Tibial nerve (tissue), 4 donors: ENCODE measurements at places on chromosomes 2 and 18.

DNA sequence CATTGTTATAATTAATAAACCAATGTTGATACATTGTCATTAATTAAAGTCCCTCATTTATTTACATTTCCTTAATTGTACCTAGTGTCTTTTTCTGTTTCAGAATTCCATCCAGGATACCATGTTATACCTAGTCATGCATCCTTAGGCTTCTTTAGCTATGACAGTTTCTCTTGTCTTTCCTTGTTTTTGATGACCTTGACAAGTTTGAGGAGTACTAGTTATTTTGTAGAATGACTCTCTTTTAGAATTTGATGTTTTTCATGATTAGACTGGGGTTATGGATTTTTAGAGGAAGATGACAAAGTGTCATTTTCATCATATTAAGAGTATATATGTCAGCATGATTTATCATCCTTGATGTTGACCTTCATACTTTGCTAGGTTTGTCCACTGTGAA, 16.4 kb downstream of the GIGYF2 start:
- DNase-seq, result no peak

DNA sequence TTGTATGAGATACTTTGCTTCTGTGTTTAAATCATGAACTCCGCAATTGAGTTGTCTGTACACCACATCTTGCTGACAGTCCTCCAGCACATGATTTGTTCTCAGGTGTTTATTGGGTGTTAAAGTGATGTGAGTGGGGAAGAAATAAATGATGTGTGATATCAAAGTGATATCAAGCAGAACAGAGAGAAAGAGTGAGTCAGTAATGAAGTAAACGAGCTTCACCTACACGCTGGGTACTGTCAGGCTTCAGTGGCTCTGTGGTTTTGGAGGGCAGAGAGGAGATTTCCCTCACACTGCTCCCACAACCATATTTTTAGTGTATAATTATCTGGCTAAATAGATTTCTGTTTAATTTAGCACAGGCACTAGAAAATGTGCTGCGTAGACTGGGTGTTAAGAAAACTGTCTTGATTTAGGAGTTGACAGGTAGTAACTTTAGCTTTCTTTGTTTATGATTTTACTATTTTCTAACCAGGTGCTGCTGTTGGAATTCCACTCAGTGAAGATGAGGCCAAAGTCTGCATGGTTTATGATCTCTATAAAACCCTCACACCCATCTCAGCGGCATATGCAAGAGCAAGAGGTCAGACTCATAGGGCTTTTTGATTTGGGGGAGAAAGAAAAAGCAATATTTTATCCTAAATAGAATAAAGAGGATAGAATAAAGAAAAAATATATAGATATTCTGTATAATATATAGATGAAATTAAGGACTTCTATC, 21.2 kb downstream of the ATIC start:
- no peak for DNase-seq

DNA sequence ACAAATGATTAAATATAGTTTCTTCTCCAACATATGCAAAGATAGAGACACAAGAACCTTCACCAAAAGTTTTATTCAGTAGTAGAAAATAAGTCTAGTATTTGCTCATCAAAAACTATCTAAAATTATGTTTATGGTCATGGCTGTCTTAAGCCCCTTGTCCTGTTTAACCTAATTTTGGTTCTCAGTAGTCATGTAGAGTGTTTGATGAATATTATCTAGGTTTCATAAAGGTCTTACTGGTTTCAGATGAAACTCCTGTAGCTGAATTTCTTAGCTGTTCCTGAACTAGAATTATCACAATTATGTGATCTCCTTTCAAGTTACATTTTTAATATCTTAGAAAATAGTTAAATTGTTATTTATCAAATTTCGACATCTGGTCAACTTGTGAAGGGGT, 228.0 kb upstream of the SPHKAP start:
- DNase-seq, result no peak

- no peak for DNase-seq
Measured at GRCh38 chr2:195488567-195488966, 168.5 kb upstream of the SLC39A10 start.

GRCh38 chr2:192159208-192159607, 35.5 kb downstream of the TMEFF2 start:
- no peak for DNase-seq

DNA sequence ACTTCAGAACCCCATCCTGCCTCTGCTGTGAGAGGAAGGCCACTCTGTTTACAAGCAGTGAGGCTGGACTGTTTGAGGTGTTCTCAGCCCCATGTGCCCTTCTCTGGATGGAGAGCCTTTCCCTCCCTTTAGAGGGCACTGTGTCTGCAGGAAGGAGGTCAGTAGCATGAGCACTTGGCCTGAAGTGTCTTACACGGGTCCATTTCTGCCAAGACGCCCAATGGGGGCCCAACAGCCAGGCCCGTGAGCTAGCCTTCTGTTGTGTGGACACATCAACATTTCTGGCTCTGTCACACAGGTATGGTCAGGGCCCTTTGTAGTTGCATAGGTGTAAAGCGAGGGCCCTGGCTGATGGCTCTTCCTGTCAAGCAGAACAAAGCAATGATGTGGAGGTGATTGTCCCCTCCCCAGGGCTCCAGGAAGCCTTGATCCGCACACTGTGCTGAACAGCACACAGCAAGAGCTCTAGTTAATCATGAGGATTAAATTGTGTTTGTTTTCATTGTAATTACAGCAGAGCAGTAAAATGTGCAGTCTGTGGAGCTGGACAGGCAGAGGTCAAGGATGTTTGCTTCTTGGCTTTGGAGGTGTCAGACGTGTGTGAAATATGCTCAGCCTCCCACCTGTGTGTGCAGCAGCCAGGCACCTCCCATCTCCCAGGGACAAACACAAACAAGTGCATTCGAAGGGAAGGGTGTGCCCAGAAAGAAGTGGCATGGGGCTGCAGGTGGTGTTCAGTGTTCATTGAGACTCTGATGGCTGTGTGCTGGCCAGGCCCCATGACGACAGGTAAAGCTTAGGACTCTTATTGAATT, 132.1 kb downstream of the SH3RF3 start:
- DNase-seq, result no peak

DNA sequence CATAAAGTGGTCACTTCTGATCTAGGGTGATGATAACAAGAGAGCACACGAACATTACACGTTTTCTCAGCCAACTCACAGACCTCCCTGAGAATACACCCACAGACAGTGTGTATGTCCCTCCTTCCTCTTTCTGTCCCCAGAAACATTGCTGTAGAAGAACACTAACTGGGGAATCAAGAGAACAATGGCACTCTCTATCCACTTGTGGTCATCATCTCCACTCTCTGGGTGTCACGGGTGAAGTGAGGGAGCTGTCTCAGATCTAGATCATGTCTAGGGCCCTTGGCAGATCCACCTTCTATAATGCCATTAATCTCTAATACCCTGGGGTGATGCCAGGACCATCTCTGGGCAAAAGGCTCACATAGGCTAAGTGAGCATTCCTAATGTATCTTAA, 97.9 kb downstream of the DNER start:
- no peak for DNase-seq

- DNase-seq, result peak; percentile 41
Measured at GRCh38 chr18:23357996-23358594, 95.0 kb upstream of the RIOK3 start.

DNA sequence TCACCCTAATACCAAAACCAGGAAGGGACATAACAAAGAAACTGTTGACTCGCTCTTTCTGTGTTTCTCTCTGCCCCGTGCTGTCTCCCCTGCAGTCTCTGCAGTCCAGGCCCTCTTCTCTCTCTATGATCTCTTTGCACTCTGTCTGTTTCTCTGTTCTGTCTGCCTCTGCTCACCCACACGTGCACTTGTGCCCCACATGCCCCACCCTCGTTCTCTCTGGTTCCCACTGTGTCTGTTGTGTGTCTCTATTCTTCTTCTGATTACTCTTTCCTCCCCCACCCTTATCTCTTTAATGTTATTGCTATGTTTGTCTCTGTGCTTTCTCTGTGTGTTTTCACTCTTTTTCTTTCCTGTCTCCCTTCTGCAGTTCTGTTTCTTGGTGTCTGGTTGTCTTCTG, 54.0 kb downstream of the NAT8 start:
- no peak for DNase-seq

GRCh38 chr2:105775809-105776559, 31.3 kb downstream of the NCK2 start:
- DNase-seq, result no peak

- DNase-seq, result no peak
Measured at GRCh38 chr2:173903601-173904394, 61.4 kb downstream of the SP3 start.

DNA sequence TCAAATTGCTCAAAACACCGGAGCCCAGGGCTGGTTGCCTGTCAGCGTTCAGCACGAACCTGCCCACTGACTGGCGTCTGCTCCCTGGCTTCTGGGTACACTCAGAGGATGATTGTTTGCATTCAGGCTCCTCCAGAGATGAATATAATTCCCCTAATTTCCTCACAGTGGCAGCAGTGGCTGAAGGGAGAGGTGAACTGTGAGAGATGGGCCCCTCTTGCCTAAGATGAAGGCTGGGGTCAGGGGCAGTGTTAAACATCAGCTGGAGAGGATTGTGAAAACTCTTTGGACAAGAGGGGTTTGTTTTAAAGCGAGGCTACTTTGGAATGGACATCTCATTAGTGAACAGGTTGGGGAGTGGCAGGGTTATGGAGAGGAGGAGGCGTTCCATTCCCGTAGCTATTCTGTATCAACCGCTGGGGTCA, 31.0 kb downstream of the TCF7L1 start:
- no peak for DNase-seq

DNA sequence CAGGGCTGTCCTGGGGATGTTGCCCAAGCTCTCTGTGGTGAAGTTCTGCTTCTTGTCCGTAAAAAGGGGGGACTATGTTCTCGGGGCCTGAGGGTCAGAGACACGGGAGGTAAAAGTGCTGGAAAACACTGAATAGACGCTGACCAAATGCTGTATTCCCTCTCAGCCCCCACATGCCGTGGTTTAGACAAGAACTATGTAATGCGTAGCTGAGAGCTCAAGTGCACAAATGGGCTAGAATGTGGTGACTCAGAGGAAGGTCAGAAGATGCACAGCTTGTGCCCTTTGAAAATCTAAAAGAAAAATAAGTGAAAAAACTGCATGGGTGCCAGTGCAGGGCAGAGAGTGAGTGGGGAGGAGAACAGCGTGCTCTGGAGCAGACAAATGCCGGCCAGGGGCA, 80.3 kb upstream of the MAP4K4 start:
- DNase-seq, result no peak

GRCh38 chr2:98037206-98037605, 41.5 kb upstream of the TMEM131 start:
- no peak for DNase-seq

- DNase-seq, result no peak
Measured at GRCh38 chr18:63322908-63323634, 3.5 kb upstream of the BCL2 start.

GRCh38 chr2:196980001-196980400, 53.5 kb upstream of the PGAP1 start:
- DNase-seq, result no peak

- no peak for DNase-seq
Measured at GRCh38 chr2:88451811-88452564, 505 bp downstream of the FOXI3 start.

DNA sequence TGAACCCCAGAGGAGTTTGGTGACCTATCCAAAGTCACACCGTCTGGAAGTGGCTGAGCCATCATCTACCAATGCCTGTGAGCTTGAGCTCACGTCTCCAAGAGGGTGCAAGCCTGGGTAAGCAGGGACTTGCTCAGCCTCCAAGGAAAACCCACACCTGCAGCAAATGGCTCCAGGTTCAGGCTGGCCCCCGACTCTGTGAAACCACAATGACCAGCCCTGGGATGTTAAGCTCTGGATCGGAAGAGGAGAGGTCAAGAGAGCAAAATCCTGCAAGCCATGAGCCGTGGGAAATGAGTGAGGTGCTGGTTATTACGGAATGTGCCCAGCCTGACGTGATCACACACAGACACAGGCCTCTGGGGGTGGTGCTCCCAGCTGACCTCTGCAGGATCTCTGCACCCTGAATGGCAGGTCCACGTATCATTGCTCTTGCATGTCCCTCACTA, 94.1 kb upstream of the OTOS start:
- DNase-seq, result no peak

- no peak for DNase-seq
Measured at GRCh38 chr2:71925268-71926088, 222.2 kb downstream of the CYP26B1 start.

DNA sequence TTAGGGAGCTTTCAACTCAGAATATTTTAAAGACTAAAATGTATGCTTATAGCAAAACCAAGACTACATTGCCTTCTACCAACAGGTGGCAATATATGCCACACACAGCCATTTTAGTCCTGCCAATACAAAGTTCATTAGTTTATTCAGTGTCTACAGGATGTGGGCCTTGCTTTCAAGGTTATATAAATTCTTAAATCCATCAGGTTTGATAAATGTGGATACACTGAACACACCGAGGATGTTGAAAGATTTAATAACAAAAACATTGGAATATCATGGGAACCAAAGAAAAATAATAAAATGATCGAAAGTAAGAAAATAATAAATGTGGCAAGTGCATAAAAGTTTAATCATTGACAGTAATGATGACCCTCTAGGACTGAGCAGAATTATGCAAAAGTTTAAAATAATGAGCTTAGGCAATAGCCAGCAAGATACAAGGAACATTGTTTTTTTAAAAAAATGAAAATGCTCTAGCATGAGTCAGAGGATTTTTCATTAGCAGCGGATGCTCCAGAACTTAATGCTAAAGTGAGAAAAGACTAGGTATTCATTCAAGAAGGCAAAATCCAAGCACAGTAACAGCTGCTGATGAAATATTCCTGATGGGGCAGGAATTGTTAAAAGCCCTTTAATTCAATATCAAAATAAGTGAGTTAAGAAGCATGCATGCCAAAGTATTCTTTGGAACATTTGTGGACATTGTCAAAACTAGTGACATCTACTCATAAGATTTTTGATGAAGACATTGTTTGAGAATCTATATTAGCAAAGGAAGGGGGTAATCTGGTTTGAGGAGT, 14.2 kb downstream of the SCN9A start:
- no peak for DNase-seq

GRCh38 chr2:105257981-105258380, 16.4 kb downstream of the GPR45 start:
- no peak for DNase-seq

GRCh38 chr2:173300458-173300857, 54.2 kb upstream of the CDCA7 start:
- DNase-seq, result no peak

GRCh38 chr18:55515214-55515613, 72.8 kb downstream of the TCF4 start:
- DNase-seq, result no peak

GRCh38 chr2:20157193-20157891, 67.6 kb downstream of the SDC1 start:
- DNase-seq, result no peak

GRCh38 chr18:27372386-27372785, 187.3 kb upstream of the CHST9 start:
- no peak for DNase-seq
